ENCODE measurements at places on chromosomes 6 and 20. TPM values are rescaled to one million over a fixed set of nuclear protein-coding genes. Genes with fewer than 3 reads are reported as not detected.

GRCh38 chr20:46328200-46328882 lies 20.0 kb upstream of the CDH22 start:
- H3K36me3 ChIP-seq: no peaks in the 10 kb centered on the region
- H3K27ac ChIP-seq: no peak overlapping the region
- no peak overlapping the region for H3K4me3 ChIP-seq
- H3K4me1 ChIP-seq: no peaks in the 10 kb centered on the region
- H3K27me3 ChIP-seq: no peaks in the 10 kb centered on the region

DNA sequence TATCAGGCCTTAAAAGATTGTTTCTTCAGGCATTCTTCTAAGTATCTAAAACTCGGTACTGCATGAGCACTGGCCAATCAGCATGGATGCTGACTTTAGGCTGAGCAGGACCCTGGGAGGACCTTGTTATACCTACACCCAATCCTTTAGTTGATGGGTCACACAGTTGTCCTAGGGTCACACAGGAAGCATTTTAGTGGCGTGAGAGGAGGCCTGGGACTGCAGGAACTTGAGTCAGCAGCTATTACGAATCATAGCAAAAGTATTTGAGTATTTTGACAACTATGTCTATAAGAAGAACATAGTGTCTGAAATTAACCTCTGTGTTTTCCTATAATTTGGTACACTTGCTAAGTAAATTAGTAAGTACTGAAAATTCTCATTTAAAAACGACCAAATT lies 741.4 kb downstream of the HACE1 start:
- no peak overlapping the region for H3K27ac ChIP-seq
- no peak overlapping the region for H3K4me3 ChIP-seq
- no peaks in the 10 kb centered on the region for H3K27me3 ChIP-seq
- H3K4me1 ChIP-seq: no peaks in the 10 kb centered on the region
- H3K36me3 ChIP-seq: no peaks in the 10 kb centered on the region

- H3K27ac ChIP-seq: no peak overlapping the region
- DNase-seq: no peak
- H3K4me3 ChIP-seq: no peak overlapping the region
Observed at GRCh38 chr20:16111852-16112412, 461.3 kb downstream of the KIF16B start.

GRCh38 chr6:124131779-124132178 lies 328.1 kb downstream of the NKAIN2 start:
- no peak overlapping the region for H3K27ac ChIP-seq
- no peaks in the 10 kb centered on the region for H3K4me1 ChIP-seq
- no peak for DNase-seq
- H3K36me3 ChIP-seq: no peaks in the 10 kb centered on the region
- H3K4me3 ChIP-seq: no peak overlapping the region

- DNase-seq: no peak
- H3K27me3 ChIP-seq: no peaks in the 10 kb centered on the region
- no peaks in the 10 kb centered on the region for H3K36me3 ChIP-seq
- H3K27ac ChIP-seq: no peak overlapping the region
- no peak overlapping the region for H3K4me3 ChIP-seq
Observed at GRCh38 chr20:14764511-14765369, 427.3 kb upstream of the FLRT3 start.

DNA sequence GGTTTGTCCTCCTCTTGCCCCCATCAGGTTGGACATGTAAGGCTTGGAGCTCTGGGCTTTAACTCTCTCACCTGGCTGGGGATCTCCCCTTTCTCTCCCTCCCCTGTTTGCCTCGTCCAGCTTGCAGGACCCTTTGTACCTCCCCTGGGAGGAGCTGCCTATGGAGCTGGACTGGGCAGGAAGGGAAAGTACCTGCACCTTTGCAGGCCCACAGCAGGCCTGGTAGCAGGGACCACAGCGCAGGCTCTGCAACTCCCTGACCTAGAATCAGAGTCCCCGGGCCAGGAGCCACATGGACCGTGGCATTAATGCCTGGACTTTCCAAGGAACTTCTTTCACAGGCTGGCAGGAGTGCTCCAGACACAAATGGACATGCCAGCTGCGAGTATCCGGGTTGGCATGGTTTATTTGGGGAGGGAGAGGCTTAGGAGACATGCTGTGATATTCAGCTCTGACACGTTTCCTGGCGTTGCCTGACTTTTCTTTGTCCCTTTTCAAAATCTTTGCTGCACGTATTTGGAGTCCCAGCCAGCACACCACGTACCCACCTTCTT lies 268.5 kb upstream of the EXOC2 start:
- no peak overlapping the region for H3K4me3 ChIP-seq
- H3K27me3 ChIP-seq: no peaks in the 10 kb centered on the region
- peaks cover 3% of the 10 kb centered on the region for H3K4me1 ChIP-seq
- no peak for DNase-seq
- H3K27ac ChIP-seq: no peak overlapping the region
- no peaks in the 10 kb centered on the region for H3K36me3 ChIP-seq

DNA sequence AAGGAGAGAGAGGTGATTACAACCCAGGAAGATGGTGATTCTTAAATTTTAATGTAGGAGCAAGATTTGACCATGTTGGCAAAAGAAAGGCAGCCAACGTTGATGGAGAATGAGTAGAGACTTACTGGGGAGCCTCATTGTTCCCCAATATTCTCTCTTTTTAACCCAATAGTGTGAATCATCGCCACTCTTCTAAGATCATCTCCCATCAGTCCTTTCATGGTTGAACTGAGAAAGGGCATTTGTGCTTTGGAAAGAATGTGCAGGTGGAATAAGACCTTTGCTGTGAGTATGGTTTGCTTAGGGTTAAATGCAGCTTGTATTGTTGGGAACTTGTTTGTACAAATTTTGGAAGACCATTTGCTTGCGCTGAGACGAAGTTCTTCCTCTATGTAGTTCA lies 231.0 kb downstream of the TBXT start:
- H3K36me3 ChIP-seq: no peaks in the 10 kb centered on the region
- no peaks in the 10 kb centered on the region for H3K4me1 ChIP-seq
- no peak for DNase-seq
- H3K4me3 ChIP-seq: no peak overlapping the region
- H3K27me3 ChIP-seq: no peaks in the 10 kb centered on the region

Gene SLC35F1
- total RNA-seq: 1.6 TPM

DNA sequence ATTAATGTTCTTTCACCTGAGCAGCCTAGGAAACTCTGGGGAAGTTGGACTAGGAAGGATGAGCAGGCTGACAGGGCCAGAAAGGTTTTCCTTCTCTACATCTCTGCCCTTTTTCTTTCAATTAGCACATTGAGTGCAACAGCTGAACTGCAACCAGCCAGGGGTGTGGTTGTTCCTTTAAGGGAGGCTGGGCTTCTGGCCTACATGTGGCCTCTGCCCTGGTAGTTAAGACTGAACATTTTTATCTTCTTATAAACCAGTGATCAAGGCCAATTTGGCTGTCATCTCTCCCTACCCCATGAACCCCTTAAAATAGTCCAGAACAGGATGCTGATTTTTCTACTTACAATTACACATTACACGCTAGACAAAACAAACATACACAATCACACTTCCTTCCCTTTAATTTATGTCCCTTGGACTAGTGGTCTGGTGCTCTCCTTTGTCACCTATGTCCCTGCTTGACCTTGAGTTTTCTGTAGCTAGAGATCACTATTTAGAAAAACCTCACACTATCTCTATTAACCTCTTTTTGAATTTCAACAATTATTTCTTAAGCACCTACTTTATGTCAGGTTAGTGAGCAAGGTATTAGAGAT lies 60.3 kb downstream of the RNF217 start:
- H3K4me3 ChIP-seq: no peak overlapping the region
- no peaks in the 10 kb centered on the region for H3K27me3 ChIP-seq
- peaks cover 17% of the 10 kb centered on the region for H3K4me1 ChIP-seq
- H3K27ac ChIP-seq: no peak overlapping the region
- no peaks in the 10 kb centered on the region for H3K36me3 ChIP-seq
- peak; percentile 60 for DNase-seq

Gene PI3
- total RNA-seq: not detected

- H3K4me3 ChIP-seq: no peak overlapping the region
- no peaks in the 10 kb centered on the region for H3K36me3 ChIP-seq
- no peaks in the 10 kb centered on the region for H3K27me3 ChIP-seq
- no peaks in the 10 kb centered on the region for H3K4me1 ChIP-seq
Observed at GRCh38 chr20:10642856-10643559, 30.8 kb downstream of the JAG1 start.

- peak overlapping the region; percentile 55 for H3K27ac ChIP-seq
- H3K4me3 ChIP-seq: no peak overlapping the region
- DNase-seq: peak; percentile 65
- H3K27me3 ChIP-seq: no peaks in the 10 kb centered on the region
Observed at GRCh38 chr6:143901885-143902750, 37.8 kb downstream of the ZC2HC1B start.

Gene SLCO4A1
- total RNA-seq: 14.2 TPM

GRCh38 chr20:9503526-9504245 lies 10.7 kb upstream of the LAMP5 start:
- peaks cover 8% of the 10 kb centered on the region for H3K4me1 ChIP-seq
- no peaks in the 10 kb centered on the region for H3K36me3 ChIP-seq
- peaks cover 5% of the 10 kb centered on the region for H3K27me3 ChIP-seq
- DNase-seq: no peak

DNA sequence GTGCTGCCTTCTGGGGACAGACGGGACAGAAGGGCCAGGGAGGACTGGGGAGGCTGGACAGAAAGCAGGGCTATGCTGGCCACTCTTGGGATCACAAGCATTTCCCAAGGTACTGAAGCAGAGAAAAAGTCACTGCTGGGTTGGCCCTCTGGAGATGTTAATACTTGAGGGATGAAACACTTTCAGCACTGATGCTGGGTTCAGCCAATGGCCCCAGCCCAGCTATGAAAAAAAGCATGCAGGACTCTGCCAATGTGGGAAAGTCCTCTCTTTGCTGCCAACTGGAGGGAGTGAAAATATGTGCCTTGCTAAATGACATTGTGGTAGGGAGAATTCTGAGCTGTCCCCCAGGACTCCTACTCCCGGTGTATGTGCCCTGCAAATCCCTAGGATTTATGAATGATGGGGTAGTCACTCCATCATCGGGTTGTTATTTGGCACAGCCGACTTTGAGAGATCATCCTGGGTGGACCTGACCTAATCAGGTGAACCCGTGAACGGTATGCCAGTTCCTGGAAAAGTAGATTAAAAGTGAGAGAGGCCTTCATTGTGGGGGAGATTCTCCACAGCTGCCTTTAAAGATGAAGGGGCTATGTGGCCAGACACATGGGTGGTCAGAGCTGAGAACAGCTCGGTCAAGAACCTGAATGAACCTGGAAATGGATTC lies 119.9 kb upstream of the TRAF3IP2 start:
- H3K4me1 ChIP-seq: peaks cover 4% of the 10 kb centered on the region
- H3K4me3 ChIP-seq: no peak overlapping the region
- no peak overlapping the region for H3K27ac ChIP-seq
- no peak for DNase-seq
- H3K36me3 ChIP-seq: no peaks in the 10 kb centered on the region

DNA sequence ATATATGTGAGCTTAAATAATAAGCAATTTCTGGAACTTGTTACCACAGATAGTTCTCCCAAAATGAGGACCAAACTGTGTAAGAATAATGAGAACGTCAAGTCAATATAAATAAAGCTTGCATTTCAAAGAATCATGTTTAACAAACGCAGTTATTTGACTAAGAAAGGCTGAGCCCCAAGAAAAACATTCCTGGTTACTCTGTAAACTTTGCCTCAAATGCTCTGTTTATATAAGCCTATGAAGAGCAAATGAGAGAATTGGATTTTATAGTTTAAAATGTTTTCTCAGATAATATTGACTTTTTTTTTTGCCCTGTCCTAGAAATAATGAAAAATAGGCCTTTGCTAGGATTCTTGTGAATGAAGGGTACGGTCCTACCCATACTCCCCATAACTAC lies 81.3 kb downstream of the C6orf52 start:
- H3K4me3 ChIP-seq: no peak overlapping the region
- H3K4me1 ChIP-seq: no peaks in the 10 kb centered on the region
- no peaks in the 10 kb centered on the region for H3K27me3 ChIP-seq
- no peak for DNase-seq

- H3K36me3 ChIP-seq: no peaks in the 10 kb centered on the region
- no peak overlapping the region for H3K4me3 ChIP-seq
- DNase-seq: no peak
- H3K27me3 ChIP-seq: no peaks in the 10 kb centered on the region
- no peak overlapping the region for H3K27ac ChIP-seq
- peaks cover 3% of the 10 kb centered on the region for H3K4me1 ChIP-seq
Observed at GRCh38 chr20:60255415-60255814, 297.2 kb downstream of the CDH26 start.

DNA sequence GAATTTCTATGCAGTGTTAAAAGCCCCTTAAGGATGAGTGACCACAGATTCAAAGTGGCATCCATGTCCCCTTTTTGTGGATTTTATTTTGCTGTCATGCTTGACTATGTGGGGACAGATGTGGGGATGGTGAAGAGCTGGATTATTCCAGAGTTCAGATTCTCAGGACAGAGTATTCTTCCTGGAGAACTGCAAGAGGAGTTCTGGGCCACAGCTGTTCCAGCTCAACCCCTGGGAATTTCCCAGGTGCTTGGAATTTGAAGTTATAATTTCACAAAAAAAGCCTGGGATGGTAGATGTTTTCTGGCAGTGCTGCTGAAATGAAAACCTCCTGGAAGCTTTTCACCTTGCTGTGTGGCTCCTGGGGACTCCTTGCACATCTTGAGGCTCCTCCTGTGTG lies 671.8 kb upstream of the MARCKS start:
- H3K27me3 ChIP-seq: no peaks in the 10 kb centered on the region
- H3K36me3 ChIP-seq: no peaks in the 10 kb centered on the region

Gene TULP1
- total RNA-seq: 0.87 TPM

DNA sequence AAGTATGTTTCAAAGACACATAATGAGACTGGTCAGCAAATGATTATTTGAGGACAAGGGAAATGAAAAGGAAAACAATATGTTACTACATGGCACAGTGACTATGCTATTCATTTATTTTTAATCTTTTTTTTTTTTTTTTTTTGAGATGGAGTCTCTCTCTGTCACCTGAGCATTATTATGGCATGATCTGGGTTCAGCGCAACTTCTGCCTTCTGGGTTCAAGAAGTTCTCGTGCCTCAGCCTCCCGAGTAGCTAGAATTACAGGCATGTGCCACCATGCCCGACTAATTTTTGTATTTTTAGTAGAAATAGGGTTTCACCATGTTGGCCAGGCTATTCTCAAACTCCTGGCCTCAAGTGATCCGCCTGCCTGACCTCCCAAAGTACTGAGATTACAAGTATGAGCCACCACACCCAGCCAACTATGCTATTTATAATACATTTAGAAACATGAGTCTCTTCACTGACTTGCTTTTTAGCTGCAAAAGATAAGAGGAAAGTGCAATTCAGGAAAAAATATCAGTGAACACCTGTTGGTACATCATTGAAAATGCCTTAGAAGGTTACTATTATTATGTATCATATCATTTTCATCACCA lies 3.4 kb downstream of the CALHM4 start:
- DNase-seq: no peak
- no peak overlapping the region for H3K4me3 ChIP-seq
- H3K27ac ChIP-seq: no peak overlapping the region
- H3K4me1 ChIP-seq: no peaks in the 10 kb centered on the region

DNA sequence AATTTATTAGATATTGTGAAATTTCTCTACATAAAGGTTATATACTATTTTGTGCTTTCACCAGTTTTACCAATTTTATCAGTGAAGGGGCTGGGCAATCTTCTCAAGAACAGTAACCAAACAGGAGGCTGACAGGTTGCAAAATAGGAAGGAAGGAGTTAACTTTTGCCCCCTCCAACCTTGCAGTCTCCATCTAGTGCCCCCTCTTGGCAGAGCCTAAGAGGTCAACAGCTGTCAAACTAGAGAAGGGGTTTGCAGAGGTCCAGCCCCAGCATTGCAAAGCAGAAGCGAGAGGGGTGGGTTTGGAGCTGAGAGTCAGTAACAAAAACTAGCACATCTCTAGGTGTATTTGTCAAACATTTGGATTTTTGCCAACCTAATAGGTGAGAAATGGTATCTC lies 391.0 kb downstream of the CDC5L start:
- no peak for DNase-seq
- no peaks in the 10 kb centered on the region for H3K36me3 ChIP-seq
- no peak overlapping the region for H3K27ac ChIP-seq
- no peak overlapping the region for H3K4me3 ChIP-seq
- no peaks in the 10 kb centered on the region for H3K4me1 ChIP-seq
